ENCODE measurements at places on chromosomes 12 and 14.

- DNase-seq = no peak
Measured at GRCh38 chr12:131683266-131684014, 27.4 kb upstream of the SFSWAP start.

DNA sequence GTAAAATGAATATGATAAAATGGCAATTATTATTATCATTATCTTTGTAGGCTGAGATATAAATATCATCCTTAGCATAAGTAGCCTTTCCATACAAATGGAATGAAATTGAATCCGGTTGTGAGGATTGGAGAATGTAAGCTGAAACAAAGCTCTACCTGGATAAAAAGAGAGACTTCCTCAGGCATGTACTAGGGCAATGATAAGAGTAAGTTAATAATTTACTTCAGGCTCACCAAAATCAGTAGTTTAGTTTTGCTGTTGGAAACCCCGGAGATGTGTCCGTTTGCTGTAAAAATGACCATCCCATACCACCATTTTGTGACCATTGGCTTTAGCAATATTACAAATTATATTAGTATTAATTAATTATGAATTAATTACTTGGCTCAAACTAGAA is 96.3 kb downstream of the C12orf75 start:
- DNase-seq = no peak

DNA sequence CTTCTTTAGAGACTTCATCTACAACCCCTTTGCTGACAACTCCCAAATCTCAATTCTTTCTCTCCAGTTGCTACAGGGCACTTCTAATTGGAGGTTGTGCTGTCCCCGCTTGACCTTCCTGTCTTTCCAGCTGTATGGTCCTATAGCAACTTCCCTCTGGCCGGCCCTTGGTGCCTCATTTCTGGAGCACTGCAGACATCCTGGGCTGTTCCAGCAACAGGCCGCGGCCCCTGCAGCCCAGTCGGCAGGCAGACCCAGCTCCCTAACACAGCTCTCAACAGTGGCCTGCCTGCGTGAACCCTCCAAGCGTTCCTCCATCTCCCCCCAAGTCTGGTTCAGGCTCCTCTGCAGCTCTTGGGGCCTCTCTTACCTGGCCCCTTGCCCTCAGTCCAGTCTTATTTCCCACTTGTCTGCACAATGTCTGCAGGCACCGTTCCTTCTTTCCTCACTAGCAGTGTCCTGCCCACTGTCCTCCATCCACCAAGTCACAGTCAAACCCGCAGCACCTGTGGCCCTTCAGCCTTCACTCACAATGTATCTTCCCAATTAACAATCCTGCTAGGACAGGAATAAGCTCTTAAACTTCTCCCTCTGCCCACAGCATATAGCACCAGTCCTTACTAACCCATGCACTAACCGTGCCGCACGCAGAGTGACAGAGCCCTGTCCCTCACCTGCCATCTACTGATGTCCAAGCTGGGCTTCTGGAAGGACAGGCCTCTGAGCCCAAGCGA is 1.6 kb upstream of the EML1 start:
- DNase-seq = no peak

- no peak for DNase-seq
Measured at GRCh38 chr14:65195042-65195719, 92.9 kb upstream of the MAX start.

All from activated effector memory CD4-positive, alpha-beta T cell treated with Interleukin-2 at 50 U/mL for 16 hours (primary cell).